ENCODE measurements at places on chromosomes 4 and X.

- DNase-seq = no peak
Measured at GRCh38 chr4:105709081-105709450, 482 bp downstream of the GSTCD start.

- no peak for DNase-seq
Measured at GRCh38 chr4:25969374-25970155, 55.5 kb downstream of the SMIM20 start.

DNA sequence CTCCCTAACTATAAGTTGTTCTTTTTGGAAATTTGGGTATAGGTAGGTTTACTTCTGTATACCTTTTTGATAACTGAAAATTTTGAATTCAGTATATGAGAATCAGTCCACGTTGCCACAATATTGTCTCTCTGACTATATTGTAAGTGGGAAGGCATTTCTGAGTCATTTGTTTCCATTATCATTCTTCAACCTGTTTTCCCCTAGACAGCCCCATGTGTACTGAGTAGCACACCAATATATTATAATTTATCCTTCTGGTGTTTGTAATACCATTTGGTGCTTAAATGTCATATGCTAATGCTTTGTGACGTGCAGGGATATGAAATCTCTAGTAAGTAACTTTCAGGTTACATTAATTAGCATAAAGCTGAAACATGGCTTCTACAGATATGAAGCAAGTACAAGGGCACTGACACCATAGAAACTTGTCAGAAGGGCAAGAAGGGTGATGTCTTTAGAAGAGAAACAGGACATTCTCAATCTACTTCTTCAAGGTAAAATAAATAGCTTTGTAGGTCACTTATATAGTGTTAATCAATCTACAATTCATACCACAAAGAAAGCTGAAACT lies 27.7 kb downstream of the PAK3 start:
- DNase-seq = no peak

DNA sequence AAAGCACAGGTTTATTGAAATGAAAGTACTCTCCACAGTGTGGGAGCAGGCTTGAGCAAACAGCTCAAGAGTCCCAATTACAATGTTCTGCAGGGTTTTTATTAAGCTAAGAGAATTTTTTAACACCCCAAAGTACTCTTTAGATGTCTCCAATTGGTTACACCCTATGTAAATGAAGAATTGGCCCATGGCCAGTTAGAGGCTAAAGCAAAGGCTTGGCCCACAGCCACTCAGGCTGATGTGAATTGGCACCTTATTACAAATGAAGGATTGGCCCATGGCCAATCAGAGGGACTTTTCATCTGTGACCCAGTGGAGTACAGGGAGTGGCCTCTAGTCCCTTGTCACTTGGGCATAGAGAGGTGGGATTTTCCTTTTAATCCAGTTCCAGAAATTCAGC lies 30.1 kb upstream of the IQCM start:
- no peak for DNase-seq

DNA sequence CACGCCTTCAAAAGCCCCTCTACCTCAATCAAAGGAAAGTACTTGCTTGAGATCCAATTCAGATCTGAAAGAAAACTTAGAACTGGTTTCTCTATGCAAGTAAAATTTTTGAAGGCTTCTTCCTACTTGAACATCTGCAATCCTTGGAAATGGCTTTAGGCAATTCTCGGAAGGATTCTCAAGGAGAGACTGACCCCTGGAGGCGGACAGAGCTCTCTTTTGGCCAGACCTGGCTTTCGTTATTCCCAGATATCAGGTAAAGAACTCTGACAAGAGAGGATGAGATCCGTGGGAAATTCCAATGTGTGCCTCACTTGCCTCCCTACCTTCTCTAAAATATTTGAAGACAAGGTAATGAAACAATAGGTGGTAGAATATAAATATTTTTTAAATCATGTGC lies 670.3 kb upstream of the FAM241A start:
- DNase-seq = no peak

GRCh38 chr4:11039634-11040131 lies 355.1 kb upstream of the CLNK start:
- no peak for DNase-seq

- no peak for DNase-seq
Measured at GRCh38 chr4:140556372-140557085, 12.2 kb downstream of the UCP1 start.

DNA sequence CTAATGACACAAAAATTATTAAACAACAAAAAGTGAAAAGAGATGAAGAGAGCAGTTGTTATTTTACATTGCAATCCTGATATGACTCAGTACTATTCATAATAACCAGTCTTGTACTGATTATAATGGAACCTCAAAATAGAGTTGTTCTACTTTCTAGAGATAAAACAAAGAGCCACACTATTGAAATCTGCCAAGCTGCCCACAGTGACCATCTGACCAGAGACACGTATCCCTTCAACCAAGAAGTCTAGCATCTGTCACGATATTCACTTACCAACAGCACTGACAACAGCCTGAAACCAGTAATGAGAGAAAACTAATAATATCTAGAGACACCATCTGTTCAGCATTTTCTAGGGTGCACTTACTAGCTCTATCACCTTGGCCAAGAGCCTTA lies 466.7 kb downstream of the NKX6-1 start:
- DNase-seq = no peak

GRCh38 chr4:108804648-108805273 lies 41.9 kb upstream of the ETNPPL start:
- no peak for DNase-seq

All from stimulated activated CD8-positive, alpha-beta memory T cell treated with anti-CD3 and anti-CD28 coated beads, Interleukin-7, amount 100 ng/mL, for 24 hours (primary cell).